ENCODE measurements at places on chromosomes 2 and 18.
A peak's percentile ranks its signal among the peaks of the same experiment; 100 is the strongest.

DNA sequence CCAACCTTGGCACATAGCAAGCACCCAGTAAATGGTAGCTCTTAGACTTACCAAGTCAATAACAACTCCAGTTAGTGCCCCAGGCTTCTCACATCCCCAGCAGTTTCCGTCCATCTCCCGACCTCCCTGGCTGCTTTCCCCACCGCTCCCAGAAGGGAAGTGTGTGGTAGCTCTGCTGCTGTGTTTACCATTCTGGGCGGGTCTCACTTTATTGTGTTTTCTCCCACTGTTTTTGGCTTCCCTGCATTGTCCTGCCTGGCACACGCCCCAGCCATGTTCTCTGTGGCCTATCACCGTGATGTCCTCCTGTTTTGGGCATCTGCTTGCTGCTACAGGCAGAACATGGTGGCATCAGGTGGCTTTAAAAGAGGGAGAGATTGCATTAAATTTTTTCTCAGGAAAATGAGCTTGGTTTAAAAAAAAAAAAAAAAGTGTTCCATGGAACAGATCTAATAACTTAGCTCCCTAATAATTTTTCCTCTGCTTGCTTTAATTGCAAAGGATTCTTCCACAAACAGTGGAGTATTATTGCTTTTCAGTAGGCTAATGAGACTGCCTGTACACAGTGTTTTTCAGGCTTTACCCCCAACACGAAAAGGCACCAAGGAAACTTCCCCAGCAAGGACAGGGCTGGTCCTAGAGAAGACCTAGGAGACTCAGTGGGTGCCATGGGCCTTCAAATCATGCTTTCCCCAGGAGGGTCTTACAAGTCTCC is 8.0 kb upstream of the COX7A2L start:
- ATAC-seq: no peak

DNA sequence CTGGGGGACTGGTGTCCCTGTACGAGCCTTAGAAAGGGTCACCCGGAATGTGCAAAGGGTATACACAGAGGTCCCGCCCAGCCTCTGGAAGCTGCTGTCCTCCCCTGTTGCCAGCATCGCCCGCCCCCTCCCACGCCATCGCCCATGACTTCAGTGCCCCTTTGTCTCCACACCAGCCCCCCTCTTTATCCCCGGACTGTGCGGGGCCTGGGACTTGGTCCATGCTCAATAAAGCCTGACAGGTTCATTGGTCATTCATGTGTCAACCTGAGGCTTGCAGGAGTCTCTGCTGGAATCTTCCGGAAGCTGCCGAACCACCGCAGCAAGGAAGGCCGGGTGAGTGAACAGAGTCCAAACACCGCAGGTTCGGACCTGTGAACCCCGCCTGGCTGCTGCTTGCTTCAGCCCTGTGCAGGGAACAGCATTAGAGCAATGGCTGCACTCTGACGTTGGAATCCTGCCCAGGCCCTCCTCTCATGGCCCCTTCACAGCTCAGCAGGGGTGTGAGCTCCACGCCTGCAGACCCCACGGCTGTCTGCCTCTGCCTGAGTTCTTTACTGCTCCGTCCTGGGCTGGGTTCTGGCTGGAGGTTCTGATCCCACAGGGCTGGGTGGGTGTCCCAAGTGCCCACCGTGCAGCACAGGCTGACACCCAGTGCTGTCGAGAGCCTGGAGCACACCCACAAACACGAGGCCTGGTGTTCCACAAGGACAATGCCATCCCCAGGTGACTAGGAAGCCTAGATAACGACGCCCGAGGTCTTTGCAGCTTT is 96.5 kb downstream of the SEPTIN10 start:
- ATAC-seq: no peak

GRCh38 chr2:10981451-10981850 is 69.7 kb downstream of the KCNF1 start:
- no peak for ATAC-seq

GRCh38 chr2:205872716-205873115 is 190.4 kb downstream of the NRP2 start:
- no peak for ATAC-seq

DNA sequence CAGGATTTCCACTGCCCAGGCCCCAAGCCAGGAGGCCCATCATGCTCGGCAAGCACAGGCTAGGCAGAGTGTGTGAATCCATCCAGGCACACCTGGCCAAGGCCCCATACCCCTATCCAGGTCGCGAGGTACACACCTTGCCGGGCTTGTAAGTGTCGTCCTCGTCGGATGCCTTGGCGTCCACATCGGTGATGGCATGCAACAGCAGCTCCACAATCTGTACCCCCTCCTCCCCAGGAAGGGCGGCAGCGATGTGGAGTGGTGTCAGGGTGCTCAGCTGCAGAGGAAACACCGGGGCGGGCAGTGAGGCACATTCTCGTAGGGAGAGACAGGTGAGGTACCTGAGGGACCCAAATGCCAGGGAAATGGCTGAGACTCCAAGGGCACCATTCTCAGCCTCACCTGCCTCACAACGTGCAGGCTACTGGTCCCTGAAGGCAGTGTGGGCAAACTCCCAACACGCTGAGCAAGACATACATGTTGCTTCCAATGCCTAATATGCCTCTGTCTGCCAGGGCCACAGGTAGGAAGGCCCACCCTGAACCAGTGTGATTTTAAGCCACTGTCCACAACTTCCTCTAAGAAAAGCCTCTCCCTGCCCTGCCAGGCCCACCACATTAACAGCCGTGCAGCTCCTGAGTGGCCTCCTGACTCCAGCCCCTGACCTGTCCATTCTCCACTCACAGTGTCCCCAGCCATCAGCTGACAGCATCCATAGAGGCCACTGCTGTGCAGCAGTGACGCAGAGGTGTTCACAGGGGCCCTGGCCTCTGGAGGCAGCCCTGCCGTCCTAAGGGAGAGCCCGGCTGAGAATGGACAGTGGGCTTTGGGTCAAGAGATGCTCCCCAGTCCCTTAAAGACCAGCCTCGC is 44.9 kb downstream of the ANKMY1 start:
- ATAC-seq: no peak

DNA sequence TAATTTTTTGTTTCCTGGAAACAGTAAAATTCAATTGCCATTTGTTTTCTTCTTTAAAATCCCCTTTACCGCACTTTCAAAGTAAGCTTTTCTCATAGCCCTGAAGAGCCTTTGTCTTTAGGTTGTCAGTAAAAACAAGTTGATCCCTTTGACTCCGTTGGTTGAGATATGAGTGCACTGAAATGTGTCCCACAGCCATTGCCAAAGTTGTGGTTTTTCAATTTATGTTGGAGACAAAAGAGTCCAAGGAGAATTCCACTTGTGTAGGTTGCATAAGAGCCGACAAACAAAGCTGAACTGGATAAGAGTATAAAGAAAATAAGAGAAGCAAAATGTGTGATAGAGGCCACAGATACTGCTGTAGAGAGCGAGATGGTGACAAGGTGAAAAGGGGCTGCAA is 26.1 kb upstream of the HNMT start:
- no peak for ATAC-seq

GRCh38 chr2:9423922-9424272 is 443 bp downstream of the CPSF3 start:
- peak; percentile 35 for ATAC-seq

DNA sequence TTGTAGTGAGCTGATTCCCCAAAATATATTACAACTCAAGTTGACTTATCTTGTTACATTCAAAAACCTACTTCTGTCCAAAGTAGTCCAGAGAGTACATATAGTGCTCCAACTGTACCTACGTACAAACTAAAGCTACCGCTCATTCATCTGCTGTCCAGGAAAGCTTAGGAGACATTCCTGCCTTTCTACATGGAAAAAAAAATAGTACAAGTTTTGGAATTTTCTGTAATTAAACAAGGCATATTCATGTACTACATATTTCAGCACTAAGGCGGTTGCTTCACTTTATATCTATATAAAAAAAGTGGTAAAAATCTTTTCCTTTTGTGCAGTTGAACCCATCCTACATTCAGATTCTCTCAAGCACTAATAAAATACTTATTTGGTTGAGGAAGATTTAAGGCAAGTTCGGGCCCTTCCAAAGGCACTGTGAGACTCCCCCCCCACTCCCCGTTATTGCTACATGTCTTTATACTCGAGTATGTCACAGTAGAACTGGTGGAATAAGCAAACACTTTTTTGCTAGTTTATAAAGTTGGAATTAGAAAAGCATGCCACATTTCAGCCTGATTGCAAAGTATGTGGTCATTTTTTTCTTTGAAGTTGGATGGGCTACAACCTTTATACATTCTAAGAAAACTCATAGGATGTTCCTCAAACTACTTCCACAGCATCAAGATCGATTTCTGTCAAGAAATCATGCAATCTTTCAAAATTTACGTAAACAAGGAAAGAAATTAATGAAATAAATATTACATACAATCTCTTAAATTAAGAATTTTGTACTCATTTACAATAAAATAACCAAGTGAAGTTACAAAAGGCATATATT is 3.7 kb downstream of the ZFP36L2 start:
- ATAC-seq: no peak

DNA sequence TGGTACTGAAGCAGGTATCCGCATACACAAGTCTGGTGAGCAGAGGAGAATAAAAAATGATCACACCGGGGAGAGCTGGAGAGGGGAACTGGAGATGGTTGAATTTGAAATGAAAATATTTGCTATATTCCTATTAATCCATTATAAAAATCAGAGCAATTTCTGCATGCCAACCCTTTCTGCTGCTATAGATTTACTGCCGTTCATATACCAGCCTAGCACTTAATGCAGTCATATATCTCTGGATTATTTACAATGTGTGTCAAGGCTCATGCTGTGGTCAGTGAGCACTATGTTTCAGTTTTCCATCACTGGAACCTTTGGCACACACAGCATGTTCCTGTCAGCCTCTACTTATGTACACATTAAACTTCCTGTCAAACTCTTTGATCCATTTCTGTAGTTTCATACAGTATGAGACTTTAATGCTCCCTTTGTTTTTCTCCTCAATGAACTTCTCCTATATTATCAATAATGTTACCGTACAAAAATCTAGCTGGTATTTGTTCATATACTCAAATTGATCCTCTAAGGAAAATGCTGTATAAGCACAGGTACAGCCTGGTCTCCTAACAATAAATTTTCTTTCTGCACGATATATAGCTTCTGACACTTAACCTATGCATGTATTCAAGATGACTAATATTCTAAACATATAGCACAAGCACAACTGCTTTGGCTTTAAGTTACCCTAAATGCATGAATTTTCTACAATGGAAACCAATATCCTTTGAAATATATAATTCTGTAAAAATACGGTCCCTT is 36.7 kb downstream of the FANCL start:
- no peak for ATAC-seq

GRCh38 chr2:11949732-11950523 is 203.5 kb downstream of the LPIN1 start:
- no peak for ATAC-seq

- no peak for ATAC-seq
These were observed 921.1 kb downstream of the SOCS6 start for GRCh38 chr18:71209944-71210343.

DNA sequence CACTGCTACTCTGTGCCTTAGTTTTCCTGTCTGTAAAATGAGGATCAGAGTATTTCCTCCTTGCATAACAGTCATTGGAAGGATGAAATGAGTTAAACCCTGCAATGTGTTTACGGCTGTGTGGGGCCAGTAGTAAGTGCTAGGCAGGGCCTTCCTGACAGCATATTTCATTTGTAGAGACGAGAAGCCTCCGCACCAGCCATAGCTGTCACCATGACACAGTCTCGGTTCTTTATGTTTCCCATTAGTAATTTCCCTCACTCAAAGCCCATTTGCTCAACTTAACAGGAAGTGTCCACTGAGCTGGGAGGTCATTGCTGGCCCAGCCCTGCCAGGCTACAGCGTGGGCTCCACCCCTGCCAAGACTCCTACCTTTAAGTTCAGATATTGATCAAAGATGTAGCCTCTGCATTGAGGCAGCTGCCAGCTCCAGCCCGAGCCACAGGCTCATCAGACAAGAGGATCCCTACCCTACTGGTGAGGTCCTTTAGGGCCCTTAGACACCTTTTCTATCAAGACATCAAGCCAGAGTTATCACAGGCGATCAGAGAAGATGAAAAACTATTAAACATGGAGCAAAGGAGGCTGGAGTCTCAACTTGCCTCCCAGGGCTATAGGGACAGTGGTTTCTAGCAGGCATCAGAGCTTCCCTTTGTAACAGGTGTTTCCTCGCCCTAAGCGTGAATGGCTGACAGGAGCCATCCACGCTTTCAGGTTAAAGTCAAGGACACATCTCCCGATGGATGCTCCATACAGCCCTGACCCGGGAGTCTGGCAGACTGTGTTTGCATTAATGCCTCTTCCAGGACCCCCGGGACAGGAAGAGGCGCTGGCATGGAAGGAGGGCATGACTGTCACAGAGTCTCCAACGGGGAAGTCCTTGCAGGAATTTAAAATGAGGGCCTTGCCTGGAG is 251.7 kb downstream of the NDUFA10 start:
- ATAC-seq: no peak

DNA sequence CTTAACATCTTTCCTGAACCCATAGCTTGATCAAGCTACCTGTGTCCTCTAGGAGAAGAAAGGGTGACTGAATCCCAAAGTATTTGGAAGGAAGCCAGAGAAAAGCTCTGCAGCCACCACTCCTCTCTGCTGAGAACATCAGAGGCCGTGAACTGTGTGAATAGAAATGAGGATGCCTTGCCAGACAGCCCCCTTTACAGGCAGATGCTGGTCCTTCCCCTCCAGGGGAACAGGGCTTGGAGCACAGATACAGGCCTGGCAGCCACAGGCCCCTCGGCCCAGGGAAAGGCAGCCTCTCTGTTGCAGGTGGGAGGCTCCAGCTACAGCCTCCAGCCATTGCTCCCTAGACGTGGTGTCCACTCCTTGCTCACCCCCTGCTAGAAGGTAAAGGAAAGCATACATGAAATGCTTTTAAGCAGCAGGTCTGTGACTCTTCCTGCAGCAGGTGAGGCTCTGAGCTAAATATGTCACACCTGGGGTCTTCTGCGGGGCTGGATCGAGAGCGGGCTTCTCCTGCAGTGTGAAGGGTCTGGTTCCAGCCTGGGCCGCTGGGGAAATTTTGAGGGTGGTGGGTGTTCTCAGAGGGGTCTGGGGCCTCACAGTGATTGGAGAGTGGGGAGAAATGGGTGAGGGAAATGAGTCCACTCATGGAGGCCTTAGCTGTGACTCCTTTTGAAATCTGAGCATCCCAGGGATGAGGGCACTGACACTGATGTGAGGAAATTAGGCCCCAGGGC is 234.0 kb downstream of the KLHL29 start:
- ATAC-seq: no peak

- peak; percentile 86 for ATAC-seq
These were observed 43.3 kb upstream of the TAF1B start for GRCh38 chr2:9799729-9800632.

DNA sequence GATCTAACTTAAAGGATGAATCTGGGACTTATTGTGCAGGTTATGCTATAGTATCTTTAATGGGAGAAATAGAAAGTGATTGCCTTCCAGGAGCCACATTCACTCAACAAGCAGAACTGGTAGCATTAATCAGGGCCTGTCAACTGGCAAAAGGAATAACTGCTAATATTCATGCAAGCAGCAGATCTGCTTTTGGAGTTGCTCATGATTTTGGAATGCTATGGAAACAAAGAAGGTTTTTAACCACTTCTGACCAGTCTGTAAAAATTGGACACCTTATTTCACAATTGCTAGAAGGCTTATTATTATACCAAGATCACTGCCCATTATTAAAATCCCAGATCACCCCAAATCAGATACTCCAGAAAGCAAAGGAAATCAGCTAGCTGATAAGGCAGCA is 200.4 kb downstream of the MREG start:
- ATAC-seq: no peak

All from stimulated activated memory B cell treated with anti-CD40 and anti-IgM and Interleukin-4, amounts not matched to agents 10 μg/mL and 1 μg/mL and 100 μg/mL, for 72 hours (primary cell).